ENCODE measurements at places on chromosomes 3 and 15. TPM values are rescaled to one million over a fixed set of nuclear protein-coding genes. Genes with fewer than 3 reads are reported as not detected.
A peak's percentile ranks its signal among the peaks of the same experiment; 100 is the strongest.

The CSPG4 gene
- 2.9 TPM for total RNA-seq

The PLA2G4F gene
- total RNA-seq = 5.5 TPM

The SLCO3A1 gene
- 0.07 TPM for total RNA-seq

The EXOSC7 gene
- 79.8 TPM for total RNA-seq

The CAMK2N2 gene
- total RNA-seq = 1.2 TPM

The SNTN gene
- not detected for total RNA-seq

The MUC20 gene
- 0.69 TPM for total RNA-seq

The FBLN2 gene
- 2.1 TPM for total RNA-seq

The ITPKA gene
- 16.8 TPM for total RNA-seq

The FES gene
- total RNA-seq = 11.5 TPM

The MKRN2OS gene
- 7.9 TPM for total RNA-seq

The AMOTL2 gene
- total RNA-seq = 96.0 TPM

The CRYGS gene
- 3.4 TPM for total RNA-seq

The C3orf85 gene
- total RNA-seq = not detected

The NTRK3 gene
- total RNA-seq = not detected

The DHX36 gene
- total RNA-seq = 54.5 TPM

The CISH gene
- 1.6 TPM for total RNA-seq

The LMCD1 gene
- 8.2 TPM for total RNA-seq

The STXBP5L gene
- not detected for total RNA-seq

The ST8SIA2 gene
- total RNA-seq = not detected

- no peak for DNase-seq
Observed at GRCh38 chr3:124057420-124057819, 65.5 kb upstream of the ROPN1 start.

GRCh38 chr3:157436583-157437291 lies at the start of gene PTX3:
Gene PTX3, plus strand, starts transcription at chr3:157436850. Its CDS starts 84 bp downstream, at chr3:157436934.
- peak; percentile 90 for DNase-seq

DNA sequence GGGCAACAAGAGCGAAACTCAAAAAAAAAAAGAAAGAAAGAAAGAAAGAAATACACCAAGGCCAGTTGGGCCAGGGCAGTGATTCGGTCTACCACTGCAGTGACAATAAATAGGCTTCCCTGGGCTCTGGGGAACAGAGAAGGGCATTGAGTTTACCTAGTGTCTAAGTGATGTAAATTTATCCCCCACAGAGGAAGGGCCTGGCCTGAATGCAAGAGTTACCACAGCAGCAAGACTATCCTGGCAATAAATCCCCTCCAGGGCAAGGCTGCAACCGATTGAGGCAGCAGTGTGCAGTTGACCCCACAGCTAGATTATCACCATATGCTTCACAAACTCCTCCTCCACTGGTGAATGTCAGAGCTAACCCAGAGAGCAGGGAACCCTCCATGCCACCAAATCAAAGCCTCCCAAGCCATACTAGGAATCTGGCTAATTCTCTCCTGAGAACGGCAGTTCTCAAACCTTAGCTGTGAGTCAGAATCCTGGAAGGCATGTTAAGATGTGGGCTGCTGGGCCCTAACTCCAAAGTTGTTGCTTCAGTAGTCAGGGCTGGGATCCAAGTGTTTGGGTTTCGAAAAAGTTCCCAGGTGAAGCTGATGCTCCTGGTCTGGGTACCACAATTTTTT lies 64.3 kb upstream of the GATM start:
- DNase-seq = peak; percentile 32

GRCh38 chr3:195703776-195704175 lies 17.0 kb upstream of the MUC20 start:
- no peak for DNase-seq

DNA sequence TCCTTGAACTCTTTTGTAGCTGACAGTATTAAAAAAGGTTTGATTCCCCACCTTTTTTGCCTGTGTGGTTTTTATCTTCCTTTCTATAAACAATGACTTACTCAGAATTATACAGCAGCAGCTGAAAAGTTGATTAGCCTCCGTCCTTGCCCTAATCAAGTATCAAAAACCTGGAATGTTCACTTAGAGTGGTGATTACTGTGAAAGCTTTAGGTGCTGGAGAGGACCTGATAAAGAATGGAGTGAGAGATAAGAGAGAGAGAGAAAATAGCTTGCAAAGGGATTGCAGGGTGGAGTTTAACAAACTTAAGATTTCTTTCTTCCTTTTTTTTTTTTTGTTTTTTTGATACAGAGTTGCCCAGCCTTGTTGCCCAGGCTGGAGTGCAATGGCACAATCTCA lies 6.7 kb downstream of the CGNL1 start:
- DNase-seq = no peak

DNA sequence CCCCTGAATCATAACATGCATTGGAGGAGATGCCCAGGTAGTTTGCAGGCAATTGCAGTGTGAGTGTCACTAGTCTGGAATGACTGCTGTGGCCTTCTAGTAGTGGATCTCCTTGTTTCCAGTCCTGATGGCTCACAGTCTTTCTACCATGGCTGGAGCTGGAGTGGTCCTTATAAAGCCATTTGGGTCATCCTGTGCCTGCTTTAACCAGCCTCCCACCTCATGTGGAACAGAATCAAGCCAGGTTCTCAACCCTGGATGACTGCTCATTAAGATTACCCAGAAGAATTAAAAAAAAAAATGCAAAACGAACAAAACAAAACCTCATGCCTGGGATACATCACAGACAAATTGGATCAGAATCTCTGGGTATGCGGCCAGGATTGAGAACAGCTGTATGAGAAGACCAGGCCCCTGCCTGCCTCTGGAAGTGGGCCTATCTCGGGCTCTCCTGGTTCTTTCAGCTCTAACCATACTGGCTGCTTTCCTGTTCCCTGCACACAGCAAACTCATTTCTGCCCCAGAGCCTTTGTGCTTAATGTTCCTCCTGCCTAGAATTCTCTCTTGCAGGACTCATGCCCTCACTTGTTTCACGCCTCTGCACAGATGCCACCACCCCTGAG lies 96.4 kb downstream of the ITPR1 start:
- no peak for DNase-seq

GRCh38 chr3:160393346-160394008 lies 5.5 kb downstream of the IFT80 start:
- DNase-seq = no peak

DNA sequence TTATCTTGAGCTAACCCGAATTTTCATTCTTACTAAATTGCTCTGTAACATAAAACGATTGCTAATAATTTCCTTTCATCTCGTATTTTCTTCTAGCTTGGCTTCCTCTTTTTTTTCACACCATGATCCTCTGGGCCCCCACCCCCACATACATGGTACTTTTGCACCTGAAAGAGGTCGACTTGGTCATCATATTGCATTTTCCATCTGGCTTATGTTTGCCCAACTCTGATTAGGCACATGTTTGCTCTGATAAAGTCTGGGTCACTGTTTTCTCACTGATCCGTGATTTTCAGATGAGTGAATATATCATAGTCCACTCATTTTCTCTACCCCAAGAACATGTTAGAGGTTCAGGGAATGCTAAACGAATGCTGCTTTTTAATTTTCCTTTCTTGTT lies 49.5 kb downstream of the ARRDC4 start:
- no peak for DNase-seq

GRCh38 chr15:98805434-98806274 lies 157.3 kb downstream of the IGF1R start:
- peak; percentile 9 for DNase-seq

- no peak for DNase-seq
Observed at GRCh38 chr15:101599091-101599490, 53.1 kb downstream of the TM2D3 start.

DNA sequence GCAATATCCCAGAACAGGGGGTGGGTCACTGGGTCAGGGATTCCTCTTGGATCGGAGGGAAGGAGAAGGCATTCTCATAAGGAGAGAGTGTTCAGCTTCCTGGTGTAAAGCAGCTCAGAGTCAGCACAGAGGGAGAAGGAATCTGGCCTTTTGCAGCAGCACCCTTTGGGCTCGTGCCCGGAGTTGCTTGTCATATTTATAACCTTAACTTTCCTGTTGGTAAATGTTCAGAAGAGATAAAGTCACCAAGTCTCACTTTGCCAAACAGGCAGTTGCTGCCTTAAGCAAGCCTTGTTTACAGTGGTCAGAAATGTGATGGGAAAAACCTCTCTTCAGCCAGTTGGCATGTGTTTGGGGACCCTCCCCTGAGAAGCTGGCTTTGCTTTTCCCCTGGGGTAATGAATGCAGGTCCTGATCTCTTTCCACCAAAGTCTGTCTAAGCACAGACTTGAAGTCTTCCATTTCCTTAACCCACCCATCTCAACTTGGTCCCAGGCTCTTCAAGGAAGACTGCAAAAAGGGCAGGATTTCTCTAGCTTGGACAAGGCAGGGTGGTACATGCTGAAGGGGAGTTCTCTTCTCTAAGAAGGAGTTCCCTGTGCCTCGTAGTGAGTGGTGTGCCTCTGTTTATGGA lies 206.9 kb upstream of the BHLHE40 start:
- DNase-seq = peak; percentile 27

GRCh38 chr3:50127251-50127691 lies 27.9 kb upstream of the SEMA3F start:
- no peak for DNase-seq

DNA sequence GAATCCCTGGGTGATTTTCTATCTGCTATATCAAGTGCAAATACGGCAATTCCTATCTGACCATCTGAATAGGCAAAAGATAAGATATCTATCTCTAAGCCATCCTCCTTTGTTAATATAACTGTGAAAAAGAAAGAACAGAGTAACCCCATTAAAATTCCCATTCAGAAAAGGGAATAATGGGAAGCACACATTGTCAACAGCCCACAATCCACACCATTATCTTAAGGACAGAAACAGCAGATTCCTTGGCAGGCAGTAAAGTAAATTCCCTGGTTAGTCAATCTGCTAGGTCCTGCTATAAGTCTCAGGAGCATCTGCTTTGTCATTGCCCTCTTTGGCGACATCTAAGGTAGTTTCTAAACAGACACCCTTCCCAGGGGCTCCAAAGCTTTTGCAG lies 21.9 kb upstream of the NRG4 start:
- no peak for DNase-seq

DNA sequence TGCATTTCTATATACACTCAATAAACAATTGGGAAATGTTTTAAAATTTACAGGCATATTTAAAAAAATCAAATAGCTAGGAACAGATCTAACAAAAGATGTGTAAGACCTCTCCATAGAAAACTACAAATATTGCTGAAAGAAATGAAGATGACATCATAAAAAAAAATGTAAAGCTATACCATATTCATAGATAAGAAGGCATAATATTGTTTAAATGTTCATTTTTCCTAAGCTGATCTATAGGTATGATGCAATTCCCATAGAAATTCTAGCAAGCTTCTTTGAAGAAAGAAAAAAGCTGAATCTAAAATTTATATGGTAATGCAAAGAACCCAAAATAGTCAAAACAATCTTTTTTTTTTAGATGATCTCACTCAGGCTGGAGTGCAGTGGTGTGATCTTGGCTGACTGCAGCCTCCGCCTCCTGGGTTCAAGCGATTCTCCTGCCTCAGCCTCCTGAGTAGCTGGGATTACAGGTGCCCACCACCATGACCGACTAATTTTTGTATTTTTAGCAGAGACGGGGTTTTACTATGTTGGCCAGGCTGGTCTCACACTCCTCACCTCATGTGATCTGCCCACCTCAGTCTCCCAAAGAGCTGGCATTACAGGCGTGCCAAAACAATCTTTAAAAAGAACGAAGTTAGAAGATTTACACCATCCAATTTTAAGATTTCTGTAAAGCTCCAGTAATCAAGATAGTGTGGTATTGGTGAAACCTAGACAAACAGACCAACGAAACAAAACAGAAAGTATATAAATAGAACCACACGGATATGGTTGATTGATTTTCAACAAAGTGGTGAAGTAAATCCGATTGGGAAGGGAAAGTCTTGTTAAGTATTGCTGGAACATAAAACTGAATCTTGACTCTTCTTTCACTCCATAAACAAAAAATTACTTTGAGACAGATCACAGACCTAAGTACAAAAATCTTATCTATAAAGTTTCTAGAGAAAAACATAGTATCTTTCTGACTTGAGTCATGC lies 6.3 kb upstream of the BHLHE40 start:
- no peak for DNase-seq

- no peak for DNase-seq
Observed at GRCh38 chr3:116265320-116265695, 180.0 kb downstream of the LSAMP start.

DNA sequence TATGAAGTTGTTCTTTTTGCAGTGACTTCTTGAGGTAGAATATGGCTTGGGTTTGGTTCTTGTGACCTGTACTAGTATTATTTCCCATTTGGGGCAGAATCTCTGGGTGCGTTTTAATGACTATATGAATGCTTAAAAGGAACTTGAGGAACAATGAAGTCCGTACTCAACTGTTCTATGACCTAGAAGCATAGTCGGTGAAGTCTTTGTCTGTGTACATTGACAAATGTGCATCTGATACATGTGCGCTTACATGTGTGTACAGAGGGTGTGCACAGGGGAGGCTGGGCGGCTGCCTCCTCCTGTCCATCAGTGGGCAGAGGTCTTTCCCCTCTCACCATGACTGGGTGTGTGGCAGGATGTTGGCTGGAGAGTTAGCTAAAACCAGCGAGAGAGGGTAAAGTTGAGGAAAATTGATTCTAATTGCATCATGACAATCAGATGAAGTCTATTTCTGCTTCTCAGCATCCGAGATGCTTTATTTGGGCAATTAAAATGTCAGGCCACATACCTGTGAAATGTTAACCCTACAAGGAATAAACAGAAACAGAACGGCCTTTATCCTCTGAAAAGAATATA lies 1.0 kb upstream of the NR2F2 start:
- peak; percentile 38 for DNase-seq

GRCh38 chr3:14344351-14344750 lies 58.1 kb upstream of the SLC6A6 start:
- no peak for DNase-seq

DNA sequence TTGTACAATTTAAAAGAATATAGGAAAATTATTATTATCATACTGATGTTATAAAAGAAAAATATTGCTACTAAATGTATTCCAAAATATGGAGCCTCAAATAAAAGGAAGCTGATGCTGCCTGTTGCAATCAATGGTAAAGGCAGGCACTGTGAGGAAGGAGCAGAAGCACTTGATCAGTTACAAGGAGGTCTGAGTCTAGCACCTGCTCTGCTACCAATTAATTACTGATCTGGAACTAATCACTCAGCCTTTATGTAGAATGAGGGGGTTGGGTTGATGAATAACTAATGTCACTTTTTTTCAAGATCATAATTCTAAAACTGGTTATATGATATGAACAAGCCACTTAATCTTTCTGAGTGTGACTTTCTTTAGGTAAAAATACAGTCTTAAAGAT lies 5.5 kb downstream of the ADGRG7 start:
- no peak for DNase-seq

- peak; percentile 79 for DNase-seq
Observed at GRCh38 chr15:99253381-99254090, 2.3 kb downstream of the LRRC28 start.

- DNase-seq = no peak
Observed at GRCh38 chr15:61031532-61031931, 197.6 kb downstream of the RORA start.

DNA sequence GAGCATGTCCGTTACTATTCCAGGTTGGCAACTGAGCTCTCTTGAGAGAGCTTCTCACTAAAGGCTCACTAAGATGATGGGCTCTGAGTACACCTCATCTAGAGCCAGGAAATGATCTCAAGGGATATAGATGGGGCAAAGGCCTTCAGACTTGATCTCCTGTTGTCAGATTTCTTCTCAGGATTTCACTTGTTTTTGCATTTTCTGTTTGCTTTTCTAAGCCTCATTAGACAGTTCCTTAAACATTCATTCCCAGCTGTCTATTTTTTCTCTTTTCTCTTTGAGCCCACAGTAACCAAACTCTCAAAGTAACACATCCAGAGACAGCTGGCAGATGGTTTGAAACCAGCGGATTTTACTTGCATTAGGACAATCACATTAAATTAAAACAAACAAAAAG lies 28.4 kb upstream of the ARL8B start:
- DNase-seq = no peak

GRCh38 chr3:45078910-45079522 lies 52.9 kb downstream of the CLEC3B start:
- DNase-seq = peak; percentile 55

All from PC-3 (cell line).